Stimulated activated CD4-positive, alpha-beta T cell treated with anti-CD3 and anti-CD28 coated beads, Interleukin-12 subunit alpha, Interleukin-12 subunit beta, amount 100 ng/mL, for 24 hours (primary cell): ENCODE measurements at places on chromosomes 3 and 15.

- no peak for DNase-seq
Observed at GRCh38 chr3:151387432-151387831, 2.9 kb upstream of the P2RY12 start.

DNA sequence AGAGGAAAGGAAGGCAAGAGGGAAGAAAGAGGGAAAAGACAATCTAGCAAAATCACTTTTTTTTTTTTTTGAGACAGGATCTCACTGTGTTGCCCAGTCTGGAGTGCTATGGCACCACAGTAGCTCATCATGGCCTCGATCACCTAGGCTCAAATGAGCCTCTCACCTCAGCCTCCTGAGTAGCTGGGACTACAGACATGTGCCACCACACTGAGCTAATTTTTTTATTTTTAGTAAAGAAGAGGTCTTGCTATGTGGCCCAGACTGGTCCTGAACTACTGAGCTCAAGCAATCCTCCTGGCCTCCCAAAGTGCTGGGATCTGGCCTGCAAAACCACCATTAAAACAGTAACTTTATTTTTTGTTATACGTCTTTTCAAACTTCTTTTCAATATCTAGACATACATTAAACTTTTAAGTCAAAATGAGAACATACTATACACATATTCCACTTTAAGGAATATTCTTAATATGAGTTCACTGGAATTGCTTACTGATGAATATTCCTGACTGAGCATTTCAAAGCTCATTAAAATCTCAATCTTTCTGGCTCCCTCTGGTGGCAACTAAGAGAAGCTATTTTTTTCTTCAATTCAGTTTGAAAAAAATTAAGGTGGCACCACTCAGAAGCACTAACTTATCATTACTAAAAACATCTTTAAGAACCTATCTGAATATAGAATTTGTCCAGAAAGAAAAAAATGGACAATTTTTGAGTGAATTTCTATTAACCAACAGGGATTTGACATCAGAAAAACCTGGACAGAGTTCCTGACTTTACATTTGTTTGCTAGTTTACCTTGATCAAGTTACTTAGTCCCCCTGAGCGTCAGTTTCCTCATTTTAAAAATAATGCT is 40.9 kb downstream of the UACA start:
- no peak for DNase-seq

DNA sequence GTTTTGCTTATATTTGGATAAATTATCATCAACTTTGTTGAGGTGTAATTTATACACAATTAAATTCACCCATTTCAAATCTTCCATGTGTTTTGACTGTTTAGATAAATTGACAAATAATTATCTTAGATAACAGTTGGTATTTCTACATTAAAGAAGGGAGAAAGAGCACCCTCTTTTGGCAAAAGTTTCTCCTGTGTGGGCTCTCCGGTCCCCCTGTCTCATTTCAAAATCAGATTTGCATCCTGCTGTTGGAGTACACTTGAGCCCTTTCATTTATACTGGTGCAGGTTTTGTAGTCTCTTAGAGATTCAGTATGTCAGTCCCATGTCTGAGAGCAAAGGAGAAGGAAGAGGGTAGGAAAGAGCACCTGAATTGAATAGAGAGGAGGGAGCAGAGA is 49.4 kb downstream of the NKIRAS1 start:
- no peak for DNase-seq

GRCh38 chr15:69031013-69032001 is 16.8 kb downstream of the NOX5 start:
- peak; percentile 31 for DNase-seq

- no peak for DNase-seq
Observed at GRCh38 chr3:33299395-33300081, 22.3 kb downstream of the FBXL2 start.

DNA sequence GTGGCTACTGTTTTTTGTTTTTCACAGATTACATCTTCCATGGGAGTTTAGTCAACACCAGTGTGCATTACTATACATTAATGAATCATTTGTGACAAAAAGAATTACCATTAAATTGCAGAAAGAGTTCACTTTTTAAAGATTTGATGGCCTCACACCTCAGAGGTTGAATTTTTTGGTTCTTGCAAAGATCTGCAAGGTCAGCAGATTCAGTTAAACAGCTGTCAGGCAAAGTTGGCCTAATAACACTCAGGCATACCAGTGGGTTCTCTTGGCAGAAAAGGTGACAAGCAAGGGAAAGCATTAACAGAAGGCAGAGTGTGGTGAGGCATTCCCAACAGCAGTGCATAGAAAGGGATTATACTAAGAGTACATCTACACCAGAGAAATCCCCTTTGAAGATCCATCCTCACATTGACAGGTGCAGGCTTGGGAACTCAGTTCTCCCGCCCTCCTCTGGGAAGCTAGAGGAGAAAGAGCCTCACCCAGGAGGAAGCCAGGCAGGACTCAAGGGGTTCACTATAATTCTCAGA is 24.3 kb upstream of the PTX3 start:
- no peak for DNase-seq
